Activated naive CD4-positive, alpha-beta T cell treated with anti-CD3 and anti-CD28 coated beads, Interleukin-2, amount 10 ng/mL, durations not matched to agents 5 hours and 36 hours (primary cell): ENCODE measurements at places on chromosomes 13 and 19. TPM values are rescaled to one million over a fixed set of nuclear protein-coding genes. Genes with fewer than 3 reads are reported as not detected.

The ICAM5 gene
- 0.46 TPM for total RNA-seq

The DMKN gene
- total RNA-seq: not detected

The MBD3L2 gene
- not detected for total RNA-seq

The NCAN gene
- not detected for total RNA-seq

The ZNF296 gene
- total RNA-seq: 3.8 TPM

The WDR88 gene
- total RNA-seq: not detected
